ENCODE measurements at places on chromosomes 12 and 14.

DNA sequence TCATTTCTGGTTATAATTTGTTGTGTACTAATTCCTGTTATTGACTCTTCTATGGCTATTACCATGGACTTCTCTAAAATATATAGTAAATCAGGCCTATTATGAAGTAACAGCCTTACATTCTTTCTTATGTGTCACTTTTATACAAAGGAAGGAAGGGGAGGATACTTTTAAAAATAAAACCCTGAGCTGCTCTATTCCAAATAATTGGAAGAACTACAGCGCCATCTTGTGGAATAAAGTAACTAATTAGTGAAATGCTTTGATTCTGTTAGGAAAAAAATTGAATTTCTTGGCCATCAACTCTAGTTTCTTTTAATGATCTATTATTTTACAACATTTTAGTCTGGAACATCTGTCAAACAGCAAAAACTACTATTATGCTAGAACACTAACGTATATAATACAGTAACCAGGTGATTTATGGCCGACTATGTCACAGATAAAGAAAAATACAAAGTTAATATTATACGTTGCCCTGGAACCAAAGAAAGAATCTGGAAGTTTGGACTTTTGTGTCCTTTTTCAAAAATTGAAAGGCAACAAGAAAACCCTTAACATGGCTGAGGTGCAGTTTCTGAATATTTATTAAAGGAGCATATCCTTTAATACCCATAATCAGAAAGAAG lies 55.0 kb upstream of the NELL2 start:
- DNase-seq, result no peak

DNA sequence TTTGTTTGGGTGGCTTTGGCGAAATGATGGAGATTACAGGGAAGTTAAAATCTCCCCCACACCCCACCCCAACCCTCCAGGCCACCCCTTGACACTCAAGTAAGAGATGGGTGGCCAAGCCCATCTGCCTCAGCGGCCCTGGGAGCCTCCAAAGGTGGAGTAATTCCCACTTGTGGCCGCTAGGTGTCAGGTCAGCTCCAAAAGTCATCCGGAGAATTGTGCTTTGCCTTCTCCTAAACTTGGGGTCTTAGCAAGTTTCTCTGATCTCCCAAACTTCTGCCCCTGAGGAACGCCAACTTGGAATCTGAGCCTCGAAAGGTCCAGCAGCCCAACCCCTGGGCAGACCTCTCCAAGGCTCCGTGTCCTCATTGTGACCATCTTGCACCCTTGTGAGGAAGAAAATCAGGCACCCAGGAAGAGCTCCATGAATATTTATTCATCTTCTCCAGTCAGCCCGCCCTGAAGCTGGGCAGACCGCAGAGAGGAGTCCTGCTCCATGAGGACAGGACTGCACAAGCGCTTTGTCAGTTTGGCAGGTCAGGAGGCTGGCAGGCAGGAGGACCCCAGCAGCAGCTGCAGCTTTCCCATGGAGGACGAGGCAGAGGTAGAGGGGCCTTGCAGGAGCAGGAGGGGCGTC lies 46.7 kb downstream of the LRRC74A start:
- DNase-seq, result peak; percentile 72

- no peak for DNase-seq
These were observed 17.9 kb upstream of the PLEKHG6 start for GRCh38 chr12:6292606-6293005.

GRCh38 chr14:81801921-81802320 lies 268.3 kb upstream of the SEL1L start:
- DNase-seq, result no peak

- DNase-seq, result no peak
These were observed 36.4 kb downstream of the EPS8 start for GRCh38 chr12:15752785-15753184.

GRCh38 chr14:74661726-74662450 lies 49.9 kb upstream of the LTBP2 start:
- no peak for DNase-seq

- DNase-seq, result no peak
These were observed 81.3 kb upstream of the RESF1 start for GRCh38 chr12:31877884-31878283.

DNA sequence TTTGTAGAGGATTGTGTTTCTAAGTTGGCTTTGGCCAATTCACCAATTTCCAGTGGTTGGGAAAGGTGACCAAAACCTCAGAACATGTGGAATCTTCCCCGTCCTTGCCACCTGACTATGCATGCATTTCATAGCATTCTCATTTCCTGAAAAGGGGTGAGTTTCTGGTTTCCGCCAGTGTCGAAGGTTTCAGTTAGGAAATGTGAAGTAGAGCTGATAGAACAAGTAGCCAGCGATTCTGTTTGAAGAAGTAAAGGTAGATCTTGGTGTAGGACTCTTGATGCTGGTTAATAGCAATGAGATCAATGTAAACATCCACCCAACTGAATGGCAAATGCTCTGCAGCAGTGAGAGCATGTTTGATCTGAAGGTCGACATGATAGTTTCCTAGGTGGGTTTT lies 15.9 kb downstream of the SMOC1 start:
- no peak for DNase-seq

- DNase-seq, result no peak
These were observed 33.2 kb downstream of the KCNMB4 start for GRCh38 chr12:70399311-70399710.

GRCh38 chr14:41900644-41901043 lies 294.0 kb downstream of the LRFN5 start:
- DNase-seq, result no peak

DNA sequence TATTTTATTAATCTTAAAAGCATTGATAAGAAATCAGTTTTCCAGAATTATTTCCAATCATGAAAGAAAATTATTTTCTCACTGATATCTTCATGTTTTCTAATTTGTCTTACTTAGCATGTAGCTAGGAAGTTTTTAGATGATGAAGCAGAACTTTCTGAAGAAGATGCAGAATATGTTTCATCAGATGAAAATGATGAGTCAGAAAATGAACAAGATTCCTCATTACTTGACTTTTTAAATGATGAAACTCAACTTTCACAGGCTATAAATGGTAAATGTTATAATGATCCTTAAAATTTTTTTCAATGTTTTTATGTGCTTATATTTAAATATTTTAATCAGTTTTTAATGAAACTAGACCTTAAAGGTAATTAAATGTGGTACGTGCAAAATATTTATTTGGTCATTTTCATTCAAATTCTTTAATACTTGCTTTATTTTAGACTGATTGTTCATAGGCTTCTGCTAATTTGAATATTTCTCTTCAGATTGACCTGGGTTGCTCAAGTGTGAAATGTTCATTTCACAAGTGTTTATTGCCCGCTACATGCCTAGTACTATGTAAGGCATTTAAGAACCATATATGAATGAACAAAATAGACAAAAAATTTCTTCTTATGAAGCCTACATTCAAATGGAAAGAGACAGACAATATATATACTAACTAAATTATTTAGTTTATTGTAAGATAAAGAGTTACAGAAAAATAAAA lies 49.5 kb downstream of the FANCM start:
- DNase-seq, result no peak

DNA sequence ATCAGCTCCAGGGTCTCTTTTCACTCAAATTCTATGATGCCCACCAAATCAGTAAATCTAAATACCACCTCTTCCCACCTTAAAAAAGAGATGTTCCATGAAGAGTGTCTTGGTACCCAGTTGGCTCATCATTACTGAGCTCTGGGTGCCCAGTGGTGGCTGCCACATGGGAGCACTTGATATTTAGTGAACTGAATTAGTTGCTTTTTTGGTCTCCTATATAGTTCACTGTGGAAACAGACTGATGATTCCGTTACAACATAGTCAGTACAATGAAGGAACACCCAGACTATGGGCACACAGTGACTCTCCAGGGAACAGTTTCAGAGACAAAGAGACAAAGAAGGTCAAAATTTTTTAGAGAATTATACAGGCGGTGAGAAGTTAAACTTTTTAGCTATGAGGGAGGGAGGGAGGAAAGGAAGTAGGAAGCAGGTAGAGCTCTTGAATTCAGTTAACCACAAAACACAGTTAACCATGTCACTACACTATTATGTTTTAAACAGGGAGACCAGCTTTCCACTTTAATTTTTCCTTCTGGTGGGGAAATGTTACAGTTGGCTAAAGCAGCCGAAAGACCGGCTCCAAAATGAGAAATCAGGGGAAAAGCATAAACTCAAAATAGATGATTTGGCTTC lies 14.6 kb upstream of the YY1 start:
- no peak for DNase-seq

GRCh38 chr12:54421175-54421878 lies 2.3 kb upstream of the ITGA5 start:
- DNase-seq, result no peak

- no peak for DNase-seq
These were observed 1381.7 kb upstream of the SEL1L start for GRCh38 chr14:82915381-82915780.

DNA sequence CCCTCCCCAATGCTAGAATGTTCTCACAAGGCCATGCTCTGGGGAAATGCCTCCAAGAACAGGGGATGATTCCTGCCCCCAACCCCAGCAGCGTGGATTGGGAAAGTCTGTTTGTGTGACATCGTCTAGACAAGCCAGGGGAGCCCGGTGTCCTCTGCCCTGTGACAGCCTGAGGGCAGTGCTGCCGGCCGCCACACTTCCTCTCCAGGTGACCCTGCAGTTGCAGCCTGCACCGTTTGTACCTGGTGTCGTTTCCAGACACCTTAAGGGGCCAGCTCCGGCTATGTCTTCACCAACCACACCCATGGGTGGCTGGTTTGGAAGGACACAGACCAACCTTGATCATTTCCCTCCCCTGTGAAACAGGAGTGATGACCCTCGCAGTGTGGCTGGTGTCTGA lies 372.6 kb downstream of the BCL11B start:
- no peak for DNase-seq

DNA sequence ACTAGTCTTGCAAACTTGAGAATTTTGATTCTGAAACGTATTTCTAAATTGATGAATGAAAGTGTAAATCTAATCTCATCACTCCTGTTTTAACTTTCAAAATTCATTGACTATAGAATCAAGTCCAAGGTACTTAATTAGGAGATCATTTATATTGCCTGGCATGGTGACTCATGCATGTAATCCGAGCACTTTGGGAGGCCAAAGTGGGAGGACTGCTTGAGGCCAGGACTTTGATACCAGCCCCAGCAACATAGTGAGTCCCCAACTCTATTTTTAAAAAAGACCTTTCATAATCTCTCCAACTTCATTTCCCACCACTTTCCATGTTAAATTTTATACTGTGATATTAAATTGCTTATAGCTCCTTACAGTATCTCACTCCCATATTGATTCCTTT lies 3.0 kb upstream of the MIPOL1 start:
- no peak for DNase-seq

DNA sequence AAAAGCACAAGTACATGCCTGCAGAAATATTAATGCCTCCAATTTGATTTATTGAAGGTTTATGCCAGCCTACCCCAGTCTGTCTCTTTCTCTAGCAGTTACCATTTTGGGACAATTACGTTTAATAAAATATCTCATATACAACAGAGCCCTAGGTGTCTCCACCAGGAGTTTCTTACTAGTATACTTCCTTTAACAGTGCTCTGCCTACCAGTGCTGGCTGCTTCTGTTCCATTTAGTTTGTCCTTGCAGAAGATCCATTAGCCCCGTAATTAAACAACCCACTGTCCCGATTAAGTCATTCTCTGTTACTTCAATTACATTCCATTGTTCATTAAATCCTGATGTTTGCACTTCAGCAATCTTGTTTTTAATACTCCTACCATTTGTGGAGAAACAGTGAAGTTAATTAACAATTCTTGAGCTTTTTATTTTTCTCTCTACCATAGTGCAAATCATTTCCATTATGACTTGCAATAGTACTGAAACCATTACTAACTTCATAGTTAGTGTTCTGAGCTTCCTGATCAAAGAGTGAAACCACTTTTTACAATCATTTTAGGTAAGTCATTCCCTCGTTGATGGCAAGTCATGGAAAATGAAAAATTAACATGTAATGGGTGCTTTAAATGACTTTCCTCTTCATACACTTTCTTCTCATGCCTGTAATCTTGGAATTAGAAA lies 121.1 kb downstream of the PLXNC1 start:
- no peak for DNase-seq

DNA sequence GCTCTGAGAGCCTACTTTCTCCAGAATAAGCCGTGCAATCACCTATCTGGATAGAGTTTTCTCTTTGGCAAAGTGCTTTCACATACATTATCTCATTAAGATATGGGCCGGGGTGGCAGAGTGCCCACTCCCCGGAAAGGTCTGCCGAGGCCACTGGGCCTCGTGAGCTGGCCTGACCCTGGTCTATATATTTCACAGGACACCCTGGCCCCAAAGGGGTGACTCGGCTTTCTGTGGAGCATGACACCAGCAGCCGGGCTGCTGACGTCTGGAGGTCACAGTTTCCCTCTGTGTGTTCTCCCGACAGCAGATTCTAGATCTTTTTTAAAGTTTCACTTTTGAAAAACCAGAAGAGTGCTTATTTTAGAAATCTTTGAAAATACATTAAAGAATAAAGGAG lies 27.9 kb upstream of the ATP2A2 start:
- DNase-seq, result no peak

DNA sequence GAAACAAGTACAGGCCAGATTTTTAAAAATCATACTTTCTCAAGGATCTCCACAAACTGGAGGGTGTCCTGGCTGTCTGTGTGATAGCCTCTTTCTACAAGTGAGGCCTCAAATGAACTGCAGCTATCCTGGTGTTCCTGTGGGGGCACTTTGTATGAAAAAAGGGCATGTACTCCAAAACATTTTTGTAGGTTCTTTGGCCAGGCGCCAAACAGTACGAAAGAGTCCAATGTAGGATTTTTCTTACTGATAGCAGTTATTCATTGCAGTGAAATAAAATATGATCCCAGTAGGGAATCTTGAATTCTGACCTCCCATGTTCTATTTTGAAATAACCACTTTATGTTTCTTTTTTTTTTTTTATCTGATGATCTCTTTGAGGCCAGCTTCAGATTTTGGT lies 381.7 kb downstream of the PAWR start:
- no peak for DNase-seq

GRCh38 chr14:54784060-54784459 lies 118.6 kb downstream of the GCH1 start:
- DNase-seq, result no peak

DNA sequence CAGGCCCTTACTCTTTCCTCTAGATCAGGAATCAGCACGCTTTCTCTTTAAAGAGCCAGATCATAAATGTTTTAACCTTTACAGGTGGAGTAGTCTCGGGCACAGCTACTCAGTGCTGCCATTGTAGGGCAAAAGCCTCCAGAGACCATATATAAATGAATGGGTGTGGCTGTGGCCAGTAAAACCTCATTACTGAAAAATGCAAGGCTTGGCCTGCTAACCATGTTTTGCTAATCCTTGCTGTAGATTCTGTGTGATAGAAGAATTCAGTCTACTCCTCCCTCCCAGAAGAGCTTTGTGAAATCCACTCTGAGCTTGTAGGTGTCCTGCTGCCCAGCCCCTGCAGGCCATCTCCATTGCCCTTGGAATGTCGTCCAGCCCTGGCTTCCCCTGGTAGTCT lies 58.1 kb downstream of the HSP90AA1 start:
- no peak for DNase-seq

- DNase-seq, result no peak
These were observed 4.8 kb upstream of the PAX9 start for GRCh38 chr14:36656687-36657398.

- DNase-seq, result no peak
These were observed 142.4 kb upstream of the SLC16A7 start for GRCh38 chr12:59453475-59453874.

Measured in stimulated activated CD4-positive, alpha-beta T cell treated with anti-CD3 and anti-CD28 coated beads, Interleukin-4, amount 100 ng/mL, for 24 hours (primary cell).